ENCODE measurements at places on chromosomes 16 and 17.

DNA sequence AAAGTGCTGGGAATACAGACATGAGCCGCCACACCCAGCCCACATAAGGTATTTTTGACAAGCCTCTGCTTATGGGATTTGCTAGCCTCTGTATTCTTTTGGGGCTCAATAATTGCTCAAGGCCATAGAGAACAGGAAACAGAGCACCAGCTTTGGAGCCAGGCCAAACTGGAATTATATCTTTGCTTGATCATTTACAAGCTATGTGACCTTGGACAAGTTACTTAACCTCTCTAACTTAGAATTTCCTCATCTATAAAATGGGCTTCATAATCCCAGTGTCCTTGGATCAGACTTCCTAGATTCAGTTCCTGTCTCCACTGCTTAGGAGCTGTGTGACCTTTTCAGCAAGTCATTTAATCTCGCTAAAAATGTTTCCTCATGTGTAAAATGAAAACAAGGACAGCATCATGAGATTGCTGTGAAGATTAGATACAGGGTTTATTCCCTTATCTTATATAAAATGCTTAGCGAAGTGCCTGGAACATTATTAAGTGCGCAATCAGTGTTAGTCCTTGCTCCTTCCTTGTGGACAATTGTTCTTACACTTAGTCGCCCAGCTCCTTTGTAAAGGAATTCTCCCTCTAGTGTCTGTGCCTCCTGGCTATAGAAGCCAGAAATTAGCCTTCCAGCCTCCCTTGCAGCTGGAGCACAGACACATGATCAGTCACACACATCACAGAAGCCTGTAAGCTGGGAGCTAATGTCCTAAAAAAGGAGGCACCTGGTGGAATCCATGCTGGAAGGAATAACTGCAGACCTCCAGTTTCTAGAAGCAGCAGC, 16.6 kb downstream of the KRT9 start:
- DNase-seq = no peak

GRCh38 chr17:38572669-38573365, 32.9 kb downstream of the SRCIN1 start:
- DNase-seq = peak; percentile 24

DNA sequence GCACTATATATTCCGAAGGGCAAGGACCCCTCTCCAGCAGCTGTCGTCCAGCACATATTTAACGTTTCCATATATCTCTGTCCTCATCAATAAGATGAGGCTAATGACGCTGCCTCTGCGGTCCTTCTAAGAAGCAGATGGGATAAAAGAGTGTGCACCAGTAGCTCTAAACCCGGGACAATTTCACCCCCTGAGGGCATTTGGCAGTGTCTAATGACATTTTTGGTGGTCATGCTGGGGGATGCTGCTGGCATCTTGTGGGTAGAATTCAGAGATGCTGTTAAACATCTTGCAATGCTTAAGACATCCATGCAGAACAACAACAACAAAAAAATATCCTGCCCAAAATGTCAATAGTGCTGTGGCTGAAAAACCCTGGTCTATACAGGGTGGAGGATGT, 372.9 kb downstream of the CDH13 start:
- no peak for DNase-seq

GRCh38 chr17:17783116-17783824, 53.5 kb downstream of the SREBF1 start:
- peak; percentile 75 for DNase-seq

DNA sequence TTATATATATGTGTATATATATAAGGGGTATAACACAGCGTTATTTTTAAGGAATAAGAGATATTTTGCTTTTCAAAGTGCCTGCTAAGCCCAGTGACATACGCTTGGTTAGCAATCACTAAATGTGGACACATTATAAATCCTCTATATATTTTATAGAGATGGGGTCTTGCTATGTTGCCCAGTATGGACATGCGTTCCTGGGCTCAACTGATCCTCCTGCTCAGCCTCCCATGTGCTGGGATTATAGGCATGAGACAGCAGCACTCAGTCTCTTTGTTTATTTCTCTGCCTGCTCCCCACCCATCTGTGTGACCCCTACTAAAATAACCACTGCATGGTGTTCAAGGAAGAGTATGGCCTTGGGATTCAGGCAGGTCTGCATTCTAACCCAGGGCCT, 63.4 kb downstream of the XYLT1 start:
- DNase-seq = no peak

- DNase-seq = no peak
Measured at GRCh38 chr17:74822335-74822938, 37.2 kb downstream of the GRIN2C start.

- DNase-seq = peak; percentile 54
Measured at GRCh38 chr17:45784741-45785479, 790 bp downstream of the CRHR1 start.

DNA sequence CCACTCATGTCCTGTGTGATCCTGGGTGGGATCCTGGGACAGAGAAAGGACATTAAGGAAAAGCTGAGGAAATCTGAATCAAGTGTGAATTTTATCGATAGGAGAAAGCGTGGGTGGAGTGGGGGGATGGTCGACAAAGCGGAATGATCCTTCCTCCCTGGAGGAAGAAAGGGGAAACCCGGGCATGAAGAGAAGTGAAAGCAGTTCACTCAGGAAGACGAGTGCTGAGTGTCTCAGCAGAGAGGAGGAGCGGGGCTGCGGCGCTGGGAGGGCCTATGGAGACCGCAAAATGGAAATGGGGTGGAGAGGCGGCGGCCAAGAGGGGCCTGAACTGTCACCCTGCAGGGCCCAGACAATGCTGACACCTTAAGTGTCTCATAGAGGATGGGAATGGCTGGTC, 8.7 kb downstream of the ZDHHC7 start:
- no peak for DNase-seq

GRCh38 chr17:2137342-2138098, 82.6 kb downstream of the HIC1 start:
- DNase-seq = no peak

- no peak for DNase-seq
Measured at GRCh38 chr16:35562471-35562870, 2103.1 kb downstream of the TP53TG3F start.

DNA sequence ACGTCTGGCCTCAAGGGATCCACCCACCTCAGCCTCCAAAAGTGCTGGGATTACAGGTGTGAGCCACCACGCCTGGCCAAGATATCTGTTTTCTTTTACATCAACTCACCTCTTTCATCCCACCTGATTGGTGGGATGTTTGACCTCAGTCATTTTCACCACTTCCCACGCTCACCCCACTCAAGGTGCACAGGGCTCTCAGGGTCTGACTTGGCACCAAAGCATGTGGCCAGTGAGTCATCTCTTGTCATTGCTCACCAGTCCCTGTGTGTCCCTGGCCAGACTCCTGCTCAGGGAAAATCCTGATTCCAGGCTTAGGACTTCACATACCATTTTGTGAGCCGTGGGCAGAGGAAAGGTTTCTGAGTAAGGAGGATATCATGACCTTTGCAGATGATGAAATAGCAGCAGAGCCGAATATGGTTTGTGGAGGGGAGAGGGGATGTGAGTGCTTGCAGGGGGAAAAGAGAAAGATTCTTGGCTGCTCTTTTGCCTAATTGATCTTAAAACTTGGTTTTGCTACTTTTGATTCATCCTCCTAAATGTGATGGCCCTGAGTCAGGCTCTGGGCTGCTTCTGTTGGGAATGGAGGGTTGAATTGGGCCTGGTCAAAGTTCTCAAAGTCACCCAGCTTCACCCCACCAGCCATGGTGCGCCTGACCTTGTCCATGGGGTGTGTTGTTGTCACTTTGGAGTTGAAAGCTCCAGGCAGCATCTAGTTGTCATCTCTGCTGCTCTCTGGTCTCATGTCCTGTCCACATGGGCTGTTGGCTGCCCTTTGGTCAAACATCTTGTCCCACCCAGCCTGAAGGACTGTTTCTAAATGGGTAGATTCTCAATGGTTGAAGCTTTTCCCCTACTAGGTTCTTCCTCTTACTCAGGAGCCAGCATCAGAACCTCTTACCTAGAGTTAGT, 6.0 kb upstream of the KCNH6 start:
- peak; percentile 77 for DNase-seq

GRCh38 chr17:45991341-45991740, 7.7 kb upstream of the STH start:
- no peak for DNase-seq

DNA sequence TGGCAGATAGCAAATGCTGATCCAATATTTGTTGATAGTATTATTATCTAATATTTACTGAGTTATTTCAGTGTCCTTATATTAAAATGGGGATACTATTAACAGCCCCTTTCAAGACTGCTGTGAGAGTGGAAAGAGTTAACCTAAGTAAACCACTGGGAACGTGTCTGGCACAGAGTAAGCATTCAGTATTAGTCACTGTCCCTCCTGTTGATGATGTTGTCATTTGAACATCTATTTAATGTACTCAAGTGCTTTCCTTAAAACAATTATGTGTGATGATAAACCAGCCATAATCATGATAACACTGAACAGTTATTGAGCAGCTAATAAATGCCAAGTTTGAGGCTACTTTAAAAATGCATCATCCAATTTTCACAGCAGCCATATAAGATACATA, 135.7 kb upstream of the XYLT1 start:
- no peak for DNase-seq

- DNase-seq = no peak
Measured at GRCh38 chr16:62665269-62665668, 629.0 kb upstream of the CDH8 start.

- peak; percentile 39 for DNase-seq
Measured at GRCh38 chr17:39823407-39824054, 40.6 kb downstream of the IKZF3 start.

DNA sequence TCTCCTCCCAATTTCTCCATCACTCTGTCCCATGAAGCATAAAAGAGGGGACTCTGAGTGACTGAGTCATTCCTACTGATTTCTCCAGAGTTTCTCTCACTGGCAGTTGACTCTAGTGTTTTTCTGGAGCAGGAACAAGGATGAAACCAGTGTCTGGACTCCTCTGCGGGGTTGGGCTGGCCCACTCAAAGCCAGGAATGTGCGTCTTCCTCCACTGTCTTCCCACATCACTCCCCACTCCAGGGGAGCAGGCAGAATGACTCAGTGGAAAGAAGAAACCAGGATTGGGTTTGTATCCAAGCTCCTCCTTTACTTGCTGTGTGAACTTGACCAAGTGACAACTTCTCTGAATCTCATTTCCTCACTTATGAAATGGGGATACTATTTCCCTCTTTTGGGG, 497.5 kb upstream of the SALL1 start:
- DNase-seq = no peak

GRCh38 chr16:85616607-85617321, 3.6 kb downstream of the GSE1 start:
- peak; percentile 29 for DNase-seq

GRCh38 chr17:7262935-7263800, 890 bp upstream of the CLDN7 start:
- peak; percentile 49 for DNase-seq

DNA sequence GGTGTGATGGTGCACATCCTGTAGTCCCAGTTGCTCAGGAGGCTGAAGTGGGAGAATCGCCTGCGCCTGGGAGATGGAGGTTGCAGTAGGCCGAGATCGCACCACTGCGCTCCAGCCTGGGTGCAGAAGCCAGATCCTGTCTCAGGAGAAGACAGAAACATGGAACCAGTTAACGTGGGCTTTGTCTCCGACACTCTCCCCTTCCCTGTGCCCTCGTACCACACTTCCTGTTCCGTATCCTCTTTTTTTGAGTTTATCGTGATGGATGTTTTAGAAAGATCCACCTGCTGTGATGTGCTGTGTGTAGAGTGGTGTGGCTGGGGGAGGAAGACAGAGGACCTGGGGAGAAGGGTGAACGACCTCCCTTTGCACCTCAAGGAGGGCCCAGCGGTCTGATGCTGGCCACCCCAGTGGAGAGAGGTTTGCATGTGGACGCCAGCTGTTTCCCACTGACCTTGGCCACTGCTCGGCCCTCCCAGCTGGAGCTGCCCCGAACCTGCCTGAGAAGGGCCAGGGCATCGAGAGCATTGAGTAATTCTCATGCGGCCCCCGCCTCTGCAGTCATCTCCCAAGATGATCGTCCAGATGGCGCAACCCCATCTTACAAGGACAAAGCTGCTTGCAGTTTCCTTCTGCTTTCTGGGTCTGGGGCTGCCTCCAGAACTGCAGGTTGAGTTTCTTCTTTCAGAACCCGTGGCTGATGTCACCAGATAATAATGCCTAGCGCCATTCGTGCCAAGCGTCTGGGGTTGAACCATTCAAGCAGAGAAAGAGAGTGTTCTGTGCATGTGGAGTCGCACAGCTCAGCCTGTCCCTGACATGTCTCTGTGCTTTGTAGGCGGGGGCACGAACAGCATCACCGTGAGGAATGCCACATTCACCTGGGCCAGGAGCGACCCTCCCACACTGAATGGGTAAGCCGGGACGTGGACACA, 126.3 kb downstream of the ABCC1 start:
- DNase-seq = no peak

- peak; percentile 85 for DNase-seq
Measured at GRCh38 chr16:68356249-68356918, 45.6 kb downstream of the PRMT7 start.

DNA sequence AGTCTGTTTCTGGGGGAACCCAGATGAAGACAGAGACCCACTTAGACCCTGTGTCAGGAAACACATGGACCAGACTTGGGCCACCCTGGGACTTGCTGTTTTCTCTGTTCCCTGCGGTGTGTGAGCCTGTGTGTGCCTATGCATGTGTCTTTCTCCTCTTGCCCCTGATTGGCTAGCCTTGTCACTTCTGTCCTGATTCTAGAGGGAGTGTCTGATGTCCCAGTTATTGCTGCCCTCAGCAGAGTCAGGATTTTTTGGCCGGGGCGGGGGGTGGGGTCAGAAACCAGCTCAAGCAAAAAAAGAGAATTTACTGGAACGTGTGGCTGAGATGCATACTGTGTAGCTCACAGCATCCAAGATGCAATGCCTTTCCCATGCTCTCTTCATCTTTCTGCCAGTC, 30.5 kb downstream of the PLCG2 start:
- DNase-seq = no peak

DNA sequence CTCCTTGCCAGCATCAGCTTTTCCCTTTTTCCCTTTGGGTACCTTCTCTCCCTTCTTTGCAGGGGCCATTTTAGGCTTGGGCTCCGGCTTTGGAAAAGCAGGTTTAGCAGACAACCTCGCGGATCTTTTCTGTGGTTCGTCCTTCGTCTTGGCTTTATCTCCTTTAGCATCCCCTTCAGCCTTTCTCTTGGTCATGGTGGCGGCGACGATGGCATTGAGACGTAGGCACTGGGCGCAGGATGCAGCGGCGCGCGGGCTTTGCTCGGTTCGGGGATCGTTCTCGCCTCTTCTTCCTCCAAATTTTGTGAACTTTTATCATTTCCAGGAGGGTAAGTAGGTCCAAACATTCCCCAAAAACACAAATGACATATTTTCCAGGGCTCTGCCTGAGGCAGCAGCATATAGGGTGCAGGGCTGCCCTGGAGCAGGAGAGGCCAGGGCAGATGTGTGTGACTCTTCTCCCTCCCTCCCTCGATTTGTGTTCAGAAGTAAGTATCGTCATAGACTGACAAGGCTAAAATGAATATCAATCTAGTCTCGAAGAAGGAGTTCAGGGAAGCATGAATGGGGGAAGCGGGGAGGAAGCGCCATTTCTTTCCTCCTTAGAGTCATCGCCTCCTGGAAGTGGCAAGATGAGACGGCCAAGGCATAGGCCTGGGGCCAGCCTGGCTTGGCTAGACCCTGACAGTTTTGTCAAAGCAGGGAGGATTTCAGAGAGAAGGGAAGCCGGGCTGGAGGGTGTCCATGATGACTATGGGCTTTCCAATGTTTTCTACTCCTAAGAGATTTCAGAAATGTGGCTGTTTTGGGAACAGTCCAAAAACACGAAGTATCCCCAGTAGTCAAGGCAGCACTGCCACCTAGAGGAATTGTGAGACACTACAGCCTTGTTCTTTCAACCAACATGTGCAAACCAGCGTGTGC, 13.2 kb downstream of the CHCT1 start:
- peak; percentile 62 for DNase-seq

Data from activated CD4-positive, alpha-beta memory T cell treated with anti-CD3 and anti-CD28 coated beads for 36 hours (primary cell).